ENCODE measurements at places on chromosomes 1 and 21. TPM values are rescaled to one million over a fixed set of nuclear protein-coding genes. Genes with fewer than 3 reads are reported as not detected.
A peak's percentile ranks its signal among the peaks of the same experiment; 100 is the strongest.

NRAS gene
- total RNA-seq, result 164 TPM

ZNF697 gene
- total RNA-seq, result 16.6 TPM

MFAP2 gene
- 213 TPM for total RNA-seq

GRCh38 chr21:42818328-42818749 lies 61.0 kb downstream of the WDR4 start:
- DNase-seq, result peak; percentile 55

DNA sequence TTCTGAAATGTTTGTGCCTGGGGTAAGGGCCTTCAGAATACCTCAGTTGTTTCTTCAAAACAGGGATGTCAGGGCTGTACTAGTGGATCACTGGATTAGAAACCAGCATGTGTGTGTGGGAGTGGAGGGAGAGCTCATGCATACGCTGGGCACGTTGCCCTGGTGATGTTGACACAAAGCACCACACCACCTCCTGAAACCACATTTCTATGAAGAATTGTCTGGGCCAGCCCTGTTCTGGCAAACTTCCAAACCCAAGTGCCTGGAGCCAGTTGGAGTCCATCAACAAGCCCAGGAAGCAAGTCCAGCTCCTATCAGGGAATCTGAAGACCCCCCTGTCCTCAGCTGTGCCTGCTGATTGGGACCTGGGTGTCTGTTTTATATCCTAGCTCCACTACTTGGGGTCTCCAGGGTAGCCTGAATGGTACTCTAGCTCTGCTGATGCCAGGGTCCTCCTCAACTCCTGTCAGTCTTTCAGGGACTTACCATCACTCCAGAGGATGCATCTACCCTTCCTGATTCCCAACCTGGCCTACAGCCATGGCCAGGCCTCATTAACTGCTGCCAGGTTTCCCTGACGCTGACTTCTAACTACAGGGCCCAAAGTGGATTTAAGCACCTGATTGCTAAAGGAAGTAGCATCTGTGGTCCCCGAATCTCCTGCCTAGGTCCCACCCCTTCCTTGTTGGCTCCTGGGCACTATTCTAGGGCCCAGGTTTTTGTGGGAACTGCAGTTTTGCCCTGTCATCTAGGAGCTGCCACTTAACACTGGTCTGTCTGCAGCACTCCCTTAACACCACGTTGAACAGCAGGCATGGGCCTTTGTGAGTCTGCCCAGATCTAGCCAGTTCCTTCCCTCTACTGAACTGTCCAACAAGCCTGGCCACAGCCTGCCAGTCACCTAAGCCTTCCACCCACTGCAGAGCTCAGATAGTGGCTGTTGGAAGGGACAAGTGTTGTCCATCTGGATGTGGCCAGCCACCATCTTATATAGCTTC lies 45.5 kb downstream of the LPAR3 start:
- DNase-seq, result peak; percentile 100

GRCh38 chr1:103527331-103527730 lies 1.8 kb downstream of the RNPC3 start:
- no peak for DNase-seq

DNA sequence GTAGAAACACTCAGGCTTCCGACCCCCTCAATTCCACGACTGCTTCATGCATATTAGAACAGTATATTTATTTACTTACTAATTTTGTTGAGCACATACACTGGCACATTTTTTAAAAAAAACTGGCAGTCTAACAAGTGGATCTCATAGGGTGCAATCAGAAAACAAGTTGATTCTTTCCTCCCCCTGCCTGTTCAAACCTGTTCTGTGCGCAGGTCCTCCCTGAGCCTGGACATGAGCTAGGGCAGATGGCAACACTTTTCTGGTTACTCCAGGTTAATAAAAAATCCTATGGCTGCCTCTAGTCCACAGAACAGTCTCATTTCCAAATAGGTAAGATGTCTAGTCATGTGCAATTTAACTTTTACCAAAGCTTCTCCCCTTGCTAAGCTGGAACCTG lies 18.6 kb downstream of the HSD11B1 start:
- no peak for DNase-seq

- DNase-seq, result no peak
Observed at GRCh38 chr1:205293350-205294074, 28.0 kb downstream of the NUAK2 start.

All from Daoy (cell line).